ENCODE measurements at places on chromosomes 6 and 20.

DNA sequence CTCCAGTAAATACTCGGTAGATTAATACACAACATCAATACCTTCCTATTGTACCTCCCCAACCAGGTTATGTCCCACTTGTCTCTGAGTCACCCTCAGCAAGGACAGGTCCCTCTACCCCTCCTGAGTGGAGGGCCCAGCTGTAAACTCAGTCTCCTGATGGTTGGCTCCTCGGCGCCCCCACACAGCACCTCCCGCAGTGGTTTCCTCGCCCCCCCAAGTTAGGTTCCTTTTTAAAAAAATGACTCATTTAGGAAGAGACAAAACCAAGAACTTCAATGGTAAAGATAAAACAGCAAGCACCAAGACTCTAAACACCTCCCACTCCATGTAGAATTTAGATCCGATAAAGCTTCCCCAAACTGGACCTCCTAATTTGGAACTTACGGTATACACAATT is 83.5 kb downstream of the TRERF1 start:
- DNase-seq = peak; percentile 91

GRCh38 chr6:15616261-15616660 is 46.6 kb downstream of the DTNBP1 start:
- DNase-seq = no peak

DNA sequence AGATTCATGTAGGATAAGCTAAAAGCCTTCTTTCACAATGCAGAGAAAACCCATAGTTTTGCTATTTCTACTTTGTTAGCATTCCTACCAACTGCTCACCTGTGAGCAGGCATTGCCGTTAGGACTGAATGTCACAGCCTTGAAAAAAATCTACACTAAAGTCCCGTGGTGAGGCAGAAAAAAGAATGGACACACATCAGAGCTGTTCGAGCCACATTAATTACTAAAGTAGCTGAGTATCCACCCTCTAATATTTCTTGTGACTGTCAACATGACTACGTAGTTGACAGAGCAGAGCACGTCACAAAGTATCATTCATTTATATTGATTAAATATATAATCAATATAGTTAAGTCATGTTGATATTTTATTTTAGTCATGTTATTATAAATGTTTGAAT is 10.1 kb downstream of the HDGFL1 start:
- no peak for DNase-seq

GRCh38 chr6:72417759-72418158 is 204.1 kb upstream of the KCNQ5 start:
- no peak for DNase-seq

DNA sequence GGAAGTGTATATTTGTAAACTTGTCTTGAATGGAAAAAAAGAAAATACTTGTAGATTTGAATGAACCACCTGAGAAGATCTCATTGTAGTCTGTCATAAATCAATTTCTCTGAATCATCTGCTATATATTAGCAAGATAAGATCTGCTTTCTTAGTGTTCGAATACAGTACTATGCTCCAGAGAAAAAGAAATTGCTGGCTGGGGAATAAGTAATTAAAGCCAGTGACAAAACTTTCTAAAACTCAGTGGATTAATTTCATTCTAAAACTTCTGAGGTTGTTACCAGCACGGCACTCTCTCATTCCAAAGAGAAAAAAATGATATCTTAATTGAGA is 22.4 kb upstream of the MROH8 start:
- DNase-seq = no peak

DNA sequence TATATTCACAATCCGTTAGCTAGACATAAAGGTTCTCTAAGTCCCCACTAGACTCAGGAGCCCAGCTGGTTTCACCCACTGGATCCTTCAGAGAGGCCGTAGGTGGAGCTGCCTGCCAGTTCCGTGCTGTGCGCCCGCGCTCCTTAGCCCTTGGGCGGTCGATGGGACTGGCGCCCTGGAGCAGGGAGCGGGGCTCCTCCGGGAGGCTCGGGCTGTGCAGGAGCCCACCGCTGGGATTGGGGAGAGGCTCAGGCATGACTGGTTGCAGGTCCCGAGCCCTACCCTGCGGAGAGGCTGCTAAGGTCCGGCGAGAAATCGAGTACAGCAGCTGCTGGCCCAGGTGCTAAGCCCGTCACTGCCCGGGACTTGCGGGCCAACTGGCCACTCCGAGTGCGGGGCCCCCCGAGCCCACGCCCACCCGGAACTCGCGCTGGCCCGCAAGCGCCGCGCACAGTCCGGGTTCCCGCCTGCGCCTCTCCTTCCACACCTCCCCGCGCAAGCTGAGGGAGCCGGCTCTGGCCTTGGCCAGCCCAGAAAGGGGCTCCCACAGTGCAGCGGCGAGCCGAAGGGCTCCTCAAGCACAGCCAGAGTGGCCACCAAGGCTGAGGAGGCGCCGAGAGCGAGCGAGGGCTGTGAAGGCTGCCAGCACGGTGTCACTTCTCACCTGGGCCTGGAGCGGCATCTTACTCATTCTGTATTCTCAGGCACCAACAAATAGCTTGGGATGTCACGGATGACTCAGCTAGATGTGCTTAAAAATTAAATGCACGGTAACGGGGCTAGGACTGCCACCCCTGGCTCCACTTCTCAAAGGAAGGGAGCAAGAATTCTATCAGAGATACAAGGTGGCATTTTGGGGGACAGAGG is 44.1 kb downstream of the IRF4 start:
- DNase-seq = no peak

- no peak for DNase-seq
These were observed 5.7 kb downstream of the ARHGAP40 start for GRCh38 chr20:38607351-38607750.

- no peak for DNase-seq
These were observed 108.0 kb downstream of the SYNDIG1 start for GRCh38 chr20:24577271-24577909.

DNA sequence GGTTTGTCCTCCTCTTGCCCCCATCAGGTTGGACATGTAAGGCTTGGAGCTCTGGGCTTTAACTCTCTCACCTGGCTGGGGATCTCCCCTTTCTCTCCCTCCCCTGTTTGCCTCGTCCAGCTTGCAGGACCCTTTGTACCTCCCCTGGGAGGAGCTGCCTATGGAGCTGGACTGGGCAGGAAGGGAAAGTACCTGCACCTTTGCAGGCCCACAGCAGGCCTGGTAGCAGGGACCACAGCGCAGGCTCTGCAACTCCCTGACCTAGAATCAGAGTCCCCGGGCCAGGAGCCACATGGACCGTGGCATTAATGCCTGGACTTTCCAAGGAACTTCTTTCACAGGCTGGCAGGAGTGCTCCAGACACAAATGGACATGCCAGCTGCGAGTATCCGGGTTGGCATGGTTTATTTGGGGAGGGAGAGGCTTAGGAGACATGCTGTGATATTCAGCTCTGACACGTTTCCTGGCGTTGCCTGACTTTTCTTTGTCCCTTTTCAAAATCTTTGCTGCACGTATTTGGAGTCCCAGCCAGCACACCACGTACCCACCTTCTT is 268.5 kb upstream of the EXOC2 start:
- DNase-seq = no peak

DNA sequence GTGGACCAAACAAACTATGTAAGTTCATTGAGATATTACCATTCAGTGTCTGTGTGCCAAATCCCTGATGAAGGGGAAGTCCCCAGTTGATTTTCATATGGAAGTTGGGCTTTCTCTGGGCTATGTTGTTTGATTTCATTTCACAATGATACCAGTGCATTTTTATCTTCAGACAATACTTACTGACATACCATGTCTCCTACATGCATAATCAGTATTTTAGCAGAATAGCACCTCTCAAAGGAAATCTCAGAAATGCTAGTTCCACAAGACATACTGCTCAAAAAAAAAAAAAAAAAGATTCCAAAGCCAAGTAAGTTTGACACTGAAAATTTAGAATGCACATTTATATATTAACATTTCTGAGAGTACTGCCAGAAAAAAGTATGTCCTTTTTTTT is 168.8 kb upstream of the RNF217 start:
- DNase-seq = no peak

- DNase-seq = no peak
These were observed 7.0 kb upstream of the APMAP start for GRCh38 chr20:24999568-24999967.

DNA sequence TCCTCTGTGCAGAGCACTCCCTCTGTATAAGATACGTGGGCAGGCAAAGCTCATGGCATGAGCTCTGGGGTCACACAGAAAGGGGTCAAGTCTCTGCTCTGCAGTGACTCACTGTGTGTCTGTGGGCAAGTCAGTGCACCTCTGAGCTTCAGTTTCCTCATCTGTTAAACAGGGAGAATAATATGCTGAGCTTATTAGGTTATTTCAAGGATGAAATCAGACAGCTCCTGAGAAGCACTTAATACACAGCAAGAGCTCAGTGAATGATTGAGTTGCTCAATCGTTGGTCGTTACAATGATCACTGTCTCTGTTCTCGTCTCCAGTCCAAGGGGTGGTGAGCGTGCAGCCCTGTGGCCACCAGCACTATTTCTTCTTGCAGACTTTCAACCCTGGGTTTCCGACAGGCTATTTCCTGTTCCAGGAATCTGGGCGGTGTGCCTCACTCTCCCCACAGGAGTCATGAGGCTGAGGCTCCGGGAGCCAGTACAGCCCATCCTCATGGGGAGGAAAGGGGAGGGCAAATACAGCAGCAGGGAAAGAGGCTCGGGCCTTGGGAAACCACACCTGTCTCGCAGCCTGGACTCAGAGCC is 28.9 kb downstream of the KIAA1755 start:
- DNase-seq = no peak

GRCh38 chr20:43787937-43788336 is 61.1 kb upstream of the GTSF1L start:
- no peak for DNase-seq

DNA sequence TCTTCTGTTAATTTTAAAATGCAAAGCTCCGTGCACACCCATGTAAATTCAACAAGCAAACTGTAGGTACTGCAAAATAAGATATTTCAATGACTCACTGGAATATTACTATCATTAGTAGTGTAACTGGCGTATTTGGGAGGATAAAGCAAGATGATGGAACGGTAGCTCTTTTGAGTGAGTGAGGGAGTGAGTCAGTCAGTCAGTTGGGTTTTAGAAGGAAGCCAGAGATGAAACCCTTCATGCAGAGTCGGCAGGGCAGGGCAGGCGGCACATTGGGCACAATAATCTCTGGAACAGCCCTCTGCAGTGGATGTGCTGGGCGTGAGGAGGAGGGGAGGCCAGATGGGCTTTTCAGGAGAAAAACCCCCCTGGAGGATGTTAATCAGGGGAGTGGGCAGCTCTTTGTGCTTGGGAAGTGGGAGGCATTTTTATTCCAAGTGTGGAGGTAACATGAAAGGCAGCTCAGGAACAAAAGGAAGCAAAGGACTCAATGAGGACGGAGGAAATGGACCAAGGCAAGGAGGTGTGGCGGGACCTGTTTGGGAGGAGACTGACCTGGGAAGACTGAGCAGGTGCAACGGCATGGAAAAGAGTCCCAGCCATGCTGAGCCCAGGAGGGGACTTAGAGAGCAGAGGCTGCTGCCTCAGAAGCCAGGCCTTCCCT is 171.2 kb downstream of the ZDHHC14 start:
- DNase-seq = no peak

- DNase-seq = no peak
These were observed 43.1 kb downstream of the ANKEF1 start for GRCh38 chr20:10077886-10078285.

- DNase-seq = peak; percentile 25
These were observed 8.0 kb upstream of the UBE2J1 start for GRCh38 chr6:89360415-89360999.

- DNase-seq = no peak
These were observed 10.0 kb downstream of the HINT3 start for GRCh38 chr6:125966569-125966968.

GRCh38 chr6:156917213-156917612 is 140.0 kb downstream of the ARID1B start:
- DNase-seq = no peak

DNA sequence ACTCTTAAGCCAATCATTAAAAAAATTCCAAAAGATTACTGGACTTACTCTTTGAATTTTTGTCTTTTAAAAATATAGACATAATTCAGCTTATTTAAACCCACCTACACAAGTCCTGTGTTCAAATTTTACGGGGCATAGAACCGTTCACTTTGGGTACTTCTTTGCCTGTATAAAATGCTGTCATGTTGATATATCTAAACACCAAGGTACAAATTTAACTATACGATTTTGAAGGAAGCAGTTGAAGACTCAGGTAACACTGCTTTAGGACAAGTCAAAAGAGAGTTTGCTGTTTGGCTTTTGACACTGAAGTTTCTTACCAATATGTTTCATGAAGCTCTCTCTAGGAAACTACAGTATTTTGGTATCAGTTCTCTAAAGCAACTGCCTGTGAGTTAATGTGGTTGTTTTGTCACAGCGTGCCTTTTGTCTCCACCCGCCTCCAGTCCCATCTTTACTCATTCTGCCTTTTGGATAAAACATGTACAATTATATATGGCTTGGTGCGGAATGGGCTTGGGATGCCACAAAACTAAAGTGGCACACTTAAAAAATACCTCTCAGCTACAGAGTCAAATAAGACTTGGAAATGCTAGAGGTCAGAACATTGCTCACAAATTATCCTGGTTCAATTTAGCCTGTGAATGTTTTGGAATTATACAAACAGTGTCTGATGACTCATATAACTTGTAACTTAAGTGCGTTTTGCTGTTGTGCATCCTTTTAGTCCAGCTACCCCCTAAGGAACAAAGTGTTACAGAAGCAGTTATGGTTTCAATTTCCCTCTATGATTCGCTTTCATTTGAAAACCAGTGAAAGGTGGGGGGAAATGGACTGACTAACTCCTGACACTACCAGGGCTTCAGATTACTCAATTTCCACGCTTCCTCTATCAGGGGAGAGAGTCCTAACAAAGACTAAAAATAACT is 38.7 kb downstream of the RGS17 start:
- no peak for DNase-seq

GRCh38 chr20:41335591-41335990 is 5.0 kb upstream of the LPIN3 start:
- no peak for DNase-seq

DNA sequence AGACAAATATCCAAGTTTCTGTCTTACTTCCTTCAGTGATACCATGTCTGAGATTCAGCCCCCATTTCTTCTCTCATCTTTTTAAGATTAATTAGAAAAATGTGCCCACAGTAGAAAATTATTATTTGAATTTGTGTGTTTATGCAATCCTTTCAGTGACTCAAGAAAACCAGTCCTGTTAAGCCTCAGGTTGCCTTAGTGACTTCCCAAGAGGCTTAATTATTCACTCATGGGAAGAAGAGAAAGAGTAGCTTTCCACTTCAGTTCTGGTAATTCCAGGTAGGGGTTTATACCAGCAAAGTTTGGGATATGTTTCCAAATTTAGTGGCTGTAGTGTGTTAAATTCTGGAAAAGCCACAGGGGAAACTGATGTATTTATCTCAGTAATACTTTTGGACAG is 149.1 kb downstream of the RIMS1 start:
- DNase-seq = no peak

GRCh38 chr6:166005401-166005943 is 162.2 kb downstream of the TBXT start:
- no peak for DNase-seq

GRCh38 chr20:36547186-36548005 is 6.1 kb downstream of the MYL9 start:
- no peak for DNase-seq

DNA sequence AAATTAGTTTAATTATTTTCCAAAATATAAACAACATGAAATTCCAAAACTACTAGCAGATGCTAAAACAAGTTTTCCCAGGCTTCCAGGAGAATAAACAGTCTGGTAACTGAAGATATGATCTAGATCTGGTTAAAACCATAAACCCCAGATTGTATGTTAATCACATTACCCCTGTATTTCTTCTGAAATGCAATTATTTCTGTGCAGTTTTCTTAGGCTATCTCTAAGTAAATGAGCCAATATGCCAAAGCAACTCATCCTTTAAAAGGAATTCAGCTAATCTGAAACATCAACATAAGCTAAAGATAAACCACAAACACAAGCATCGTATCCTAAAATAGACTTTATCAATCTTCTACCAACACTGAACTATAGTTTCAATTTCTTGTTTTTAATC is 44.6 kb upstream of the SENP6 start:
- DNase-seq = no peak
